ENCODE measurements at places on chromosomes 5 and 9.

DNA sequence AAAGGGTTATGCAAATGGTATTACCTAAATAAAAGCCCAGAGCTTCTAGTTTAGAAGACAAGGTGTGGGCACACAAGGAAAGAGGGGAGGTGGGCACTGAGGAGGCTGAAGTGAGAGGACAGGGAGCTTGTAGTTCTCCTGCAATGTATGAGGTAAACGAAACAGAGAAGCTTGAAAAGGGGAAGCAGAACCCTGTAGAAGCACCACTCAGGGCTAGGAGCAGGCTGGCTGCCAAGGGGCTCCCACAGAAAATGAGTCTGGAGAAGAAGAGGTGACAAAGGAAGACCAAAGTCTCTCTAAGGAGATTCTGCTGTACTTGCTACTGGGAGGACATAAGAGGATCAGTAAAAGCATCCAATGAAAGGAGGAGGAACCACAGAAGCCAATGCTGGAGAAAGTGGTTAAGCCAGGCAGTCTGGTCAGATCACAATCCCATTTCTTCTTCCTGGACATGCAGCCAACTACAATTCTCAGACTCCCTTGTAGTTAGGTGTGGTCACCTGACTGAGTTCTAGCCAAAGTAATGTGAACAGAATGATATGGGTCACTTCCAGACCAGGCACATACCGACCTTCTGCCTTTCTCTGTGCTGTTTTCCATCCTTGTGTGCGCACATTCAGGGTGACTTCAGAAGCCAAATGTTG, 174.5 kb upstream of the MAP3K1 start:
- H3K4me1 ChIP-seq = no peaks in the 10 kb centered on the region
- H3K27me3 ChIP-seq = no peaks in the 10 kb centered on the region
- no peaks in the 10 kb centered on the region for H3K36me3 ChIP-seq
- no peak for DNase-seq
- H3K27ac ChIP-seq = no peak overlapping the region

GRCh38 chr5:153718713-153719112, 228.2 kb downstream of the GRIA1 start:
- no peak overlapping the region for H3K4me3 ChIP-seq
- no peaks in the 10 kb centered on the region for H3K27me3 ChIP-seq
- H3K4me1 ChIP-seq = peaks cover 6% of the 10 kb centered on the region

GRCh38 chr9:129377931-129378661, 200.0 kb upstream of the IER5L start:
- H3K4me1 ChIP-seq = peaks cover 4% of the 10 kb centered on the region
- H3K36me3 ChIP-seq = no peaks in the 10 kb centered on the region
- no peak overlapping the region for H3K4me3 ChIP-seq
- no peak overlapping the region for H3K27ac ChIP-seq

DNA sequence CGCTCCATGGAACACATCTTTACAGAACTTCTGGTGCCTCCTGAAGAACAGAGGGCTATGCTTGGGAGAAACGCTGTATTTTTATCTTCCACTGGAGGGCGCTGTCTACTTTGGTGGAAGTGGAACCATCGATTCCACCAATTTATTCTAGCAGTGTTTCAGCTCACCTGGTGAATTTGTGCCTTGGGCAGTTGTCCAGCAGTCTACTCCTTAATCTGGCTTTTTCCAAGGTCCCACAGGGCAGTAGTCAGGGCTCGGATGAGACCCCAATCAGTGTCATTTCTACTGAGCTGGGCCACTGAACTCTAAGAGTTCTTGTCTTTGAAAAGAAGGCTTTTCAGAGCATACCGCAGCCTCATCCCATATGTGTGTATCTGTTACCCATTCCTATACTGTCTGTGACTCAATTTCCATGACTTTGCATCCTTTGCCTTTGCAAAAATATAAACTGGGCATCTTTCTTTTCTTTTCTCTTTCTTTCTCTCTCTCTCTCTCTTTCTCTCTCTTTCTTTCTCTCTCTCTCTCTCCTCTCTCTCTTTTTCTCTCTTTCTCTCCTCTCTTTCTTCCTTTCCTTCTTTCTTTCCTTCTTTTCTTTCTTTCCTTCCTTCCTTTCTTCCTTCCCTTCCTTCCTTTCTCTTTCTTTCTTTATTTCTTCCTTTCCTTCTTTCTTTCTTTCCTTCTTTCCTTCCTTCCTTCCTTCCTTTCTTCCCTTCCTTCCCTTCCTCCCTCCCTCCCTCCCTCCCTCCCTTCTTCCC, 138.4 kb upstream of the ZNF618 start:
- no peaks in the 10 kb centered on the region for H3K36me3 ChIP-seq
- H3K4me3 ChIP-seq = no peak overlapping the region
- no peaks in the 10 kb centered on the region for H3K27me3 ChIP-seq
- no peaks in the 10 kb centered on the region for H3K4me1 ChIP-seq

DNA sequence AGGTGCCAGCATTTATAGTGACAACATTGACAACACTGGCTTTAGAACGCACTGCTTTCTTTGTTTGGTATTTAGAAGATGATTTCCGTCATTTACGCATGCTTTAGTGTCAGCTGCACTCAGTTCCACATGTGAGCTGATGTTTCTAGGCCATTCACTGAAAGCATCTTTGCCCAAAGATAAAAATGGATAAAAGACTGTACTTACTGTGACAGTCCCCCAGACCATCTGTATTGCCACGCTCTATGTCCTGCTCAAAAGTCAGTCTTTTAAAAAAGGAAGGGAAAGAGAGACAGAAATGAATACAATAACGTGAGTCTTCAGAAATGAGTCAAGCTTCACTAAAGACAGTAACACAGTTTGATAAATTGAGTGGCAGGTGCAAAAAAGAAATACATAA, 99.3 kb downstream of the SEMA6A start:
- no peak for DNase-seq
- no peaks in the 10 kb centered on the region for H3K4me1 ChIP-seq
- no peaks in the 10 kb centered on the region for H3K27me3 ChIP-seq
- H3K36me3 ChIP-seq = no peaks in the 10 kb centered on the region
- no peak overlapping the region for H3K4me3 ChIP-seq
- H3K27ac ChIP-seq = no peak overlapping the region

DNA sequence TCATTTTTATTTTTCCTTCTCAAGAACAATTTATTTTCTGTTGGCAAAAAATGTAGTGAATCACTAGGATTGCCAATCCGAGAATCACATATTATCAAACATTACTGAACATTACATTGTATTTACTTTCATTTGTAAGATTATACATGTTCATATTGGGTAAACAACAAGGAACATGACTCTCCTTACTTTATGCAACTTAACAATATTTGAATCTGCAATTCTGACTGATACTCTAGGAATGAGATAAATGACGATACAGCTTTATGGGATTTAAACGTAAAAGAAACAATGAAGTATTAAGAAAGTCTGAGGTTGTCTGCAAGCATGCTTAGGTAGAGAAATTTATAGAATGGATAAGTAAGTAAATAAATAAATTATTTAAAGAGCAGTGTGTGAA, 2302.9 kb downstream of the MAT2B start:
- no peak overlapping the region for H3K4me3 ChIP-seq
- H3K4me1 ChIP-seq = no peaks in the 10 kb centered on the region
- H3K27ac ChIP-seq = no peak overlapping the region
- DNase-seq = no peak
- H3K36me3 ChIP-seq = no peaks in the 10 kb centered on the region
- no peaks in the 10 kb centered on the region for H3K27me3 ChIP-seq

- H3K4me1 ChIP-seq = peaks cover 13% of the 10 kb centered on the region
- no peak for DNase-seq
- H3K36me3 ChIP-seq = no peaks in the 10 kb centered on the region
- no peak overlapping the region for H3K27ac ChIP-seq
- H3K4me3 ChIP-seq = no peak overlapping the region
- no peaks in the 10 kb centered on the region for H3K27me3 ChIP-seq
Measured at GRCh38 chr5:34774139-34774538, 64.8 kb upstream of the TTC23L start.

GRCh38 chr9:124221676-124222075, 36.1 kb upstream of the NEK6 start:
- DNase-seq = no peak
- H3K4me3 ChIP-seq = no peak overlapping the region
- peaks cover 3% of the 10 kb centered on the region for H3K4me1 ChIP-seq
- H3K36me3 ChIP-seq = no peaks in the 10 kb centered on the region

GRCh38 chr5:68411161-68411560, 195.6 kb downstream of the PIK3R1 start:
- H3K4me3 ChIP-seq = no peak overlapping the region
- no peak overlapping the region for H3K27ac ChIP-seq
- H3K4me1 ChIP-seq = no peaks in the 10 kb centered on the region

- no peaks in the 10 kb centered on the region for H3K4me1 ChIP-seq
- H3K4me3 ChIP-seq = no peak overlapping the region
- H3K36me3 ChIP-seq = no peaks in the 10 kb centered on the region
- no peak overlapping the region for H3K27ac ChIP-seq
- no peaks in the 10 kb centered on the region for H3K27me3 ChIP-seq
Measured at GRCh38 chr5:133468596-133468995, 143.7 kb downstream of the FSTL4 start.

- no peaks in the 10 kb centered on the region for H3K36me3 ChIP-seq
- no peak overlapping the region for H3K27ac ChIP-seq
- no peak overlapping the region for H3K4me3 ChIP-seq
- DNase-seq = no peak
- H3K4me1 ChIP-seq = no peaks in the 10 kb centered on the region
- H3K27me3 ChIP-seq = no peaks in the 10 kb centered on the region
Measured at GRCh38 chr5:128559300-128560297, 21.6 kb upstream of the FBN2 start.

DNA sequence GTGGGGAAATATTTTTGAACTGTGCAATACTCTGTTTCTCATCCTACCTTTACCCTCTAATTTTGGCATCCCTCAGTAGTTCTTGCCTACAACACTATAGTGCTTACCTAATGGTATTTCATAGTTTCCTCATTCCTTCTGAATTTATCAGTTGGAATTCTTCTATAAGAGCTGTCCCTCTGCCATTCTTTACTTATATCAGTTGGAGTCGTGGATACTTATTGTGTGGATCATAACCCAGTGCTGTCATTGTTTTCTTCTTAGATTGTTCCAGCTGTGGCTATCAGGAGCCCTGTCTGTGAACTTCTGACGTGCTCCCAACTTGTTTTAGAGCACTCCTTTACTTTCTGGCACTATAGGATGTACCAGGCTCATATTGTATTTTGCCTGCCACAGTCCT, 146.1 kb upstream of the OTULINL start:
- no peaks in the 10 kb centered on the region for H3K27me3 ChIP-seq
- no peaks in the 10 kb centered on the region for H3K36me3 ChIP-seq
- no peak overlapping the region for H3K27ac ChIP-seq
- peaks cover 7% of the 10 kb centered on the region for H3K4me1 ChIP-seq
- H3K4me3 ChIP-seq = no peak overlapping the region

GRCh38 chr5:102211165-102211564, 84.9 kb downstream of the SLCO4C1 start:
- no peaks in the 10 kb centered on the region for H3K4me1 ChIP-seq
- no peak overlapping the region for H3K4me3 ChIP-seq
- no peak for DNase-seq

DNA sequence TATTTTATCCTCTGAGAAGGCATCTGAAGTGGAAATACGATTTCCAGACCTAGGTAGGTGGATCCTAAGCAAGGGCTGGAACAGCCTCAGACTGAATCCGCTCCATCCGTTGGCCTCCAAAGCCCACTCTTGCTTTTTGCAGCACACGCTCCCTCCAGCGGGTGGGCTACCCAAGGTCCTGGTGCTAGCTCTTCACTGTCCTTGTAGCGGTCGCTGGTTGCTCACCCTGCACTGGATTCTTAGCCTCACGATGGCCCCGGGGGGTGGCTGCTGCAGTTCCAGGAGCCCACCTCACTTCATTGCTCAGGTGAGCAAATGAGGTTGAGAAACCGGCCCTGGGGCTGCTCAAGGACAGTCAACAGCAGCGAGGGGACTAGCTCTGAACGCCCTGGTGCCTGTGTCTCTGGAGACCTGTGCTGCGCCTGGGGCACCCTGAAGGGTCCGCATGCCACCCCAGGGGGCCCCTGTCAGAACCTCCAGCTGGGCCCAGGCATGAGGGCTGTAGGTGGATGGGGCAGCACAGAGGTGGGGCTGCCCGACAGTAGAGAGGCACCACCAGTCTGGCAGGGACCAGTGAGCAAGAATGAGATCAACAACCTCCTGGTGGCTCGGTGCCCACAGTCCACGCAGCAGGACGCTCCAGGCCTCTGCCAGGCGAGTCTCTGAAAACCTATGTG, 4.3 kb downstream of the MGAT4B start:
- peaks cover 34% of the 10 kb centered on the region for H3K36me3 ChIP-seq
- H3K4me3 ChIP-seq = no peak overlapping the region
- no peak overlapping the region for H3K27ac ChIP-seq
- H3K27me3 ChIP-seq = no peaks in the 10 kb centered on the region

DNA sequence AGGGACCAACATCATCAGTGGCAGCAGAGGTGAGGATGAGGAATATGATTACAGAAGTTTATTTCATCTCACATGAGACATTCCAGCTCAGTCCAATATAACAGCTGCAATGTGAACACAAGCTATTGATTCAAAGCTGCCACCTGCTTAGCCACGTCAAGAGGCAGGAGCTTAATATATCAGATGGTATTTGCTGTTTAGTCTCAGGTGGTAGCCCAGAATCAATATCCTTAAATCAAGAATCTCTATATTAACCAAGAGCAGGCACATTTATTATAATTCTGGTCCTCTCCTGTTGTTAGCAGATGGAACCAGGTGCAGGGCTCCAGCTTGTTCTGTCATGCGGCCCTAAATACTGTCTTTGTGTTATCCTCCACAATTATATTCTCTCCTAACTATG, 431.6 kb downstream of the ICE1 start:
- no peaks in the 10 kb centered on the region for H3K27me3 ChIP-seq
- no peak for DNase-seq
- no peaks in the 10 kb centered on the region for H3K4me1 ChIP-seq
- no peak overlapping the region for H3K4me3 ChIP-seq
- no peak overlapping the region for H3K27ac ChIP-seq
- H3K36me3 ChIP-seq = no peaks in the 10 kb centered on the region

DNA sequence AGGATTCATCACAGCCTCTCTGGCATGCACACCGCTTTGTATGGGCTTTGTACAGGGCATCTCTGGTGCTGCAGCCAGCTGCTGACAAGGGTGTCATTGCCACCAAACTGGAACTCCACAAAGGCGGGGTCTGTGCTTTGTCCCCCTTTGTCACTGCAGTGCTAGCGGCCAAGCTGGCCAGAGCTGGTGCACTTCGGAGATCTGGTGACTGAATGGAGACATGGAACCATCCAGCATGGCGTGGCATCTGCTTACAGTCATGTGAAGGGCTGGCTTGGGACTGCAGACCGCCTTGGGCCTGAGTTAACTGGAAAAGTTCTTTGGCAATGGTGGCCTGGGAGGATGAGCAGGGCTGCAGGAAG, 18.7 kb upstream of the COL5A1 start:
- no peak overlapping the region for H3K4me3 ChIP-seq
- no peak for DNase-seq
- H3K4me1 ChIP-seq = no peaks in the 10 kb centered on the region
- no peak overlapping the region for H3K27ac ChIP-seq
- H3K36me3 ChIP-seq = no peaks in the 10 kb centered on the region

- H3K4me3 ChIP-seq = no peak overlapping the region
- no peaks in the 10 kb centered on the region for H3K4me1 ChIP-seq
- H3K27me3 ChIP-seq = no peaks in the 10 kb centered on the region
- H3K27ac ChIP-seq = no peak overlapping the region
- no peaks in the 10 kb centered on the region for H3K36me3 ChIP-seq
Measured at GRCh38 chr5:7471710-7472109, 75.8 kb downstream of the ADCY2 start.

GRCh38 chr5:81800797-81801196, 49.9 kb upstream of the SSBP2 start:
- H3K4me3 ChIP-seq = no peak overlapping the region
- no peaks in the 10 kb centered on the region for H3K4me1 ChIP-seq
- DNase-seq = no peak
- no peaks in the 10 kb centered on the region for H3K27me3 ChIP-seq
- H3K36me3 ChIP-seq = no peaks in the 10 kb centered on the region

- no peak overlapping the region for H3K4me3 ChIP-seq
- H3K36me3 ChIP-seq = no peaks in the 10 kb centered on the region
- DNase-seq = no peak
- H3K27me3 ChIP-seq = no peaks in the 10 kb centered on the region
- no peaks in the 10 kb centered on the region for H3K4me1 ChIP-seq
- H3K27ac ChIP-seq = no peak overlapping the region
Measured at GRCh38 chr5:50580506-50580905, 85.9 kb upstream of the PARP8 start.

All from ascending aorta (tissue), 2 donors.